Left renal cortex interstitium (tissue), 4 donors: ENCODE measurements at places on chromosomes 11 and 22.

DNA sequence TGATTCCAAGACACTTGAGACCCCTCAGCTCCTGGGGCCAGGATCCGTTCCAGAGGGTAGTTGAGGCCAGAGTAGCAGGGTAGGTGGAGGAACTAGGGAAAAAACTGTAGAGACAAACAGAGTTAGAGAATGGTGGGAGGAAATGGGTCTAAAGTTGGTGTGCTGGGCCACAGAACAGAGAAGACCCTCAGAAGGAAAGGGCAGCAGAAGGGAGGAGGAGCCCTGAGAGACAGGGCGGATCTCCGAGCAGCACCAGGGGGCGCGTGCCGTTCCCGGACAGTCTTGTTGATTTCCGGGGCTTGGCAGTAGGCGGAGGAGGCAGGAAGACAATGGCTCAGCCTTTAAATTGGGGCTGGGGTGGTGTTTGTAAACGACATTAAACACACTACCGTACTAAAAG lies 2.4 kb upstream of the CECR2 start:
- no peak for DNase-seq

GRCh38 chr11:14357881-14358728 lies 878 bp downstream of the RRAS2 start:
- peak; percentile 42 for DNase-seq

GRCh38 chr11:119099711-119100110 lies 1.9 kb downstream of the DPAGT1 start:
- no peak for DNase-seq

GRCh38 chr22:44317123-44317444 lies 4.3 kb upstream of the SHISAL1 start:
- DNase-seq = no peak

DNA sequence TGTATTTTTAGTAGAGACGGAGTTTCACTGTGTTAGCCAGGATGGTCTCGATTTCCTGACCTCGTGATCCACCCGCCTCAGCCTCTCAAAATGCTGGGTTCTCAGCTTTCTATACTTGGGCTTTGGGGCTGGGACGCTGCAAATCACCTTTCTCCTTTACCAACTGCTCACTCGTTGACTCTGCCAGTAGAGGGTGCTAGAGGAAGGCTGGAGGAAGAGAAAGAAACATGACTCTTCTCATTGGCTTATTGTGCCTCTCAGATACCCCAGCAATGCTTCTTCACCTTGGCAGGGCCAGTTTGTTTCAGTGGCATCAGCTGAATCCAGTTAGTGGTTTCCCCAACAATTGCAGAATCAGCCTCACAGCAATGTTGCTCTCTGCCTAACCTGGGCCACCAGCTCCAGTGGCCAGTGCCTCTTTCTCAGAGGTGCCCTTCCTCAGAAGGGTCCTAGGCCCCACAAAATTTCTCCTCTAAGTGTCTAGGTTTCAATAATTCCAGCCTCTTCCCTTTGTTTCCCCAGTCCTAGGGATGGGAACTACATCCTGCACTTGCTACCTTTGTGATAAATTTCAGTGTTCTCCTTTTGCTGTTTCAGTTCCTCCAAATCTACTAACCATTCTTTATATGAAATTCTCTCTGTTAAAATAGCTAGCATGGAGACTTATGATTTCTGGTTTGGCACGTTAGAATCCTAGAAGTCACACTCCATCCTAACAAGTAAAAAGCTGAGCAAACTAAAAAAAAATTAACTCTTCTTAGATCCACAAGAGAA lies 71.5 kb upstream of the VSTM5 start:
- no peak for DNase-seq

DNA sequence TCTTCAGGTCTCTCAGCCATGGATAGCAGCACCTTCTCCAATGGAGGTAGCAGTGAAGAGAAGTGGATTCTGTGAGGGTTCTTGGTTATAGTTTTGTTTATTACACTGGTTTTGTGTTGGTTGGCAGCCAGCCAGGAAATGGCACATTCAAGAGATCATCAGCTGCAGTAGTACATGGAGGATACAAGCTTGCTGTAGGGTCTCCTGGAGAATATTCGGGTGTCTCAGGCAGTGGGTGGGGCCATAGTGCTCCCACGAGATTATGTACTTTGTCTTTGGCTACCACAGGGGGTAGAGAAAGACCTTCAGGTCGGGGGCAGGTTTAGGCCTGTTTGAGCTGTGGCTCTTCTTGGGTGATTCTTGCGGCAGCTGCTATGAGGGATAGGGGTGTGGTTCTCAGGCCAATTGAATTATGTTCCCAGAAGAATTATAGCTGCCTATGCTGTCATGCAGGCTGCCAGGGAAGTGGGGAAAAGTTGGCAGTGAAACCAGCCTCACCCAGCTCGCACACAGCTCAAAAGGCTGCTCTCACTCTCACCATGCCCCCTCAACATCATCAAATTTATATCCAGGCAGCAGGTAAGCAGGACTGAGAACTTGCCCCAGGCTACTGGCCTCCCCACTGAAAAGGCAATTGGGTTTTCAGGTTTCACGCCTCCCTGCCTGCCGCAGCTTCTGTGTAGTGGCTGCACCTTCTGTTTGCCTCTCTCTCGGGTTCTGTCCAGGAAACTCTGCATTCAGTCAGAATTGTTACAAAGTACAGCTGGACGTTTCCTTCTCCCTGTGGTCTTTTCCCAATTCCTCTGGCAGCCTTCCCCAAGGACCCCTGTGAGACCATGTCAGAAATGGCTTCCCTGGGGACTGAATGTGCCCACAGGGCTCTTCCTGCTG lies 435.5 kb downstream of the LUZP2 start:
- DNase-seq = no peak

DNA sequence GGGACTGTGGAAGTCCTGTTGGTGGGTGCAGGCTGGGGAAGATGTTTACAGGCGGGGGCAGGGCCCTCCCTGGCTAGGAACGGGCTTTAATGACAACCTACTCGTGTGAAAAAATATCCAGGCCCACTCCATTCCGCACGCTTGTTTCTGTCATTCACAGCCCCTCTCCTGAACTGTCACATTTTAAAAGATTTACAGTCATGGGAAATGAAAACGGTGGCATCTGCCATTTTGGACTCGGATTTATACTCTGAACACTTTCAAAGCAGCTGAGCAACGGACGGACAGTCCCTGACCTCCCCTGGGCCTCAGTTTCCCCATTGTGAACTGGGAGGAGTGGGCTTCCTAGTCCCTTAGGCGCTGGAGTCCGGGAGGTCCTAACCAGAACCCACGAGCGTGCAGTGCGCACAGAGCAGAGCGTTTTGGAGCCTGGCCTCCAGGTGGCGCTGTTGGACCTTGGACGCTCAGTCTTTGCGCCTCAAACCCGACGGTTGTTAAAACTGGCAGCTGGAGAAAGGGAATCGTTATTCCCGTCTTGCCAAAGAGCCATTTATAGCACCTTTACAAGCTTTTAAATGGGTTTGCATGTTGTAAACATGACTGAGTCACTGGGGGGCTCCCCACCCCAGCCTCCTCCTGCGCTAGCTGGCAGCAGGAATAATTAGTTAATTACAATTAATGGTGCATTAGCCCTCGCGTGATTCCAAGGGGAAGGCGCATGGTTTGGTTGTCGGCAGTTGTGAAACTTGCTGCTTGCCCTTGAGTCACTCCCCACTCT lies 75.3 kb downstream of the FBLN1 start:
- peak; percentile 61 for DNase-seq

DNA sequence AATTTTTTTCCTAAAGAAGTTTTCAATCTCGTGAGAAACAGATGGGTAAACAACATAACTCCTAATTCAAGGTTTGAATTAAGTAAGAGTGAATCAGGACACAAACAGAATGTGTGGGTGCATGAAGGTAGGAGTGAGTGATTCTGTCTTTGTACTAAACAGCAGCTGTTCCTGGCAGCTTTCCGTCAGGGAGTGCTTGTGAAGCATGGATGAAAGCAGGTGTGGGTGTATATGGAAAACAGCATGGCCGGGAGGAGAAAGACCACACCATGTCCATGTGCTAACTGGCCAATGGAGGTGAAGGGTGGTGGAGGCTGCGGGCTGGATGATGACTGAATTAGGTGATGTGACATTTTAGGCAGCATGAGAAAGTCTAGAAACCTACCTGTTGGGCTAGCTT lies 49.6 kb downstream of the BARX2 start:
- DNase-seq = no peak

DNA sequence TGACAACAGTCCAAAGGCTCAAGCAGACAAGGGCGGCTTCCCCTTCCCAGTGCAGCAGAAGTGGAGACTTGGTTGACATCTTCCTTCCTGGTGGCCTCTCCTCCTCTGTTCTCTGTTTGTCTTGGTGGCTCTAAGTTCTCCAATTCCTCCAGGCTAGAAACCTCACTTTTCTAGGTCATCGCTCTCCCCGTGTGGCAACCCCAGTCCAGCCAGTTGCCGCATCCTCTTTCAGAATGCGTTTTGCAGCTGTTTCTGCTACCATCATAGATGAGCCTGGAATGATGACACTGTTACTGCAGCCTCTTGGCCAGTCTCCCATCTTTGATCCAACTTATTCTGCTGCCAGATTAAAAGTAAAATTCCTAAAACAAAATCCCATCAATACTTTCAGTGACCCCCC lies 201.5 kb downstream of the TRIM29 start:
- DNase-seq = no peak

GRCh38 chr11:92627615-92628256 lies 341.7 kb upstream of the MTNR1B start:
- no peak for DNase-seq

DNA sequence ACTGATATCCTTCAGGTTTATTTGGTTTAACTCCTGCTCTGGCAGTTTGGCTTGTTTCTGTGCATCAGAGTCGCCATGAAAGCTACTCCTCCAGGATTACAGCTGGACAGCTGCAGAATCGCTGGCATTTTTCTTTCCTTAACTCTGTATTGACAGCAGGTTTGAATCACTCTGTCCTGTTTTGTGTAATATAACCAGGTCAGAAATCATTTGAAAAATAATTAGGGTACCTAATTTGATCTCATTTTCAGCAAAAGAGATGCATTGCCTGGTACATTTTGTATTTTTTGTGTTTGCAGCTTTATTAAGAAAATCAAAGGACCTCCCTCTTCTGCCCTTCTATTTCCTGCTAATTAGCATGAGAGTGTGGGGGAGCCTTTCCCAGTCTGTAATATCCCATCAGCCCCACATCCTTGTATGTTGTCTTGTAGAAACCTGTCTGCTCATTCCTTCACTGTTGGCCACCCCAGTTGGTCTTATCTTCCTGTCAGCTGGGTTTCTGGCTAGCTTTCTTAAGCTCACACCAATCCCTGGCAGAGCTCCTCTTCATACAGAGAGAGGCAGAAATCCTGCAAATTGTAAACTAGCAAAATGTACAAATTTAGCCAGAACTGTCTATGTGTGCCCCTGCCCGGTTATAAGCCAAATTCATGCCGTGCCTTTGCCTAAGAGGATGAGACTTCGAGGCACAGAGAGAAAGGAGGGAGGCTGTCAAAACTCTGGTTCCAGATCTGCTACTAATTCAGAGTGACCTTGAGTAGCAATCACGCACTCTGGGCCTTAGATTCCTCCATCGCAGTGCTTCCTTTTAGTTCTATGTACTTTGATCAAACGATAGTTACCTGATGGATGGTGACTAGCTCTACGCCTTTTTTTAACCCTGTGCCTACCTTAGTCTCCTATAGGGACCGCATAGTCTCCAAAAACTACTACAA lies 200.6 kb downstream of the NAV2 start:
- DNase-seq = no peak

GRCh38 chr11:58434217-58434616 lies 6.3 kb upstream of the OR5B2 start:
- DNase-seq = no peak
